WTC11 (cell line): ENCODE measurements at places on chromosomes 3 and 15.
A peak's percentile ranks its signal among the peaks of the same experiment; 100 is the strongest.

DNA sequence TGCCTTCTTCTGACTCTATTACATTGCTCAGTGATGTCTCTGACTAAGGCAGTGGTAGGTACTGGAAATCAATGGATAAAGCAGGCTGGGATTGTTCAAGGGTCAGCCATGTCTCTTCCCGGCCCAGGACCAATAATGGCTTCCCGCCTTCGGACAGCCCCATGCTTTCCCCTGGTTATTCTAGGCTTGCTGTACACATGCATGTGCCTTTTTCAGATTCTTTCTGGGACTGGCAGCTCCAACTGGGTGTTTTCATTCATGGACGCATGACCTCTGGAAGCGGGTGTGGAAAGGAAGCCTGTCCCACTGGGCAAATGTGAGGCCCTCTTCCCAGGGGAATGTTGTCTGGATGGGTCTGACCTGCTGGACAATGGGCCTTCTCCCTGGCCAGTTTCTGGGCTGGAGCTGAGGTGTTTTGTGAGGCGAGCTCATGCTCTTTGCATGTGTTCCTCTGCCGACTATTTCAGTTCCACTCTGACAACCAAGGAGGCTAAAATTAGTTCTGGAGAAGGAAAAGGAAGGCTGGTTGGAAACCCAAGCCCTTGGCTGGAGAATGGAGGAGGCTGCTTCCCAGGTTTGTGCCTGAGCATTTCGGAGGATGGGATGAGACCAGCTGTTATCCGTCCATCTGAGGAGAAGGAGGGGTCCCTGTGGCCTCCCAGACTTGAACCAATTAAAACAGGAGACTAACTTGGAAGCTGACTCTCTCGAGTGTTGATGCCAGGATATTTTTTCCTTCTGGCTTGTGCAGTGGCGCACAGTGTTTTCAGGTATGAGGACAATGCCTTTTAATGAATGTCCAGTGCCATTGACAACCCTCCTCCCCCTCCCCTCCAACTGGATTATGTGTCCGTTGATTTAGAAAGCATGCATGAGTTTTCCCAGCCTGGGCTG, 6.9 kb downstream of the ACVR2B start:
- H3K27me3 ChIP-seq = no peaks in the 10 kb centered on the region
- no peak for DNase-seq
- H3K36me3 ChIP-seq = peaks cover 3% of the 10 kb centered on the region
- peaks cover 44% of the 10 kb centered on the region for H3K4me1 ChIP-seq

GRCh38 chr3:59304296-59304695, 254.5 kb upstream of the CFAP20DC start:
- H3K4me1 ChIP-seq = no peaks in the 10 kb centered on the region
- no peaks in the 10 kb centered on the region for H3K36me3 ChIP-seq
- H3K4me3 ChIP-seq = no peak overlapping the region
- DNase-seq = no peak

DNA sequence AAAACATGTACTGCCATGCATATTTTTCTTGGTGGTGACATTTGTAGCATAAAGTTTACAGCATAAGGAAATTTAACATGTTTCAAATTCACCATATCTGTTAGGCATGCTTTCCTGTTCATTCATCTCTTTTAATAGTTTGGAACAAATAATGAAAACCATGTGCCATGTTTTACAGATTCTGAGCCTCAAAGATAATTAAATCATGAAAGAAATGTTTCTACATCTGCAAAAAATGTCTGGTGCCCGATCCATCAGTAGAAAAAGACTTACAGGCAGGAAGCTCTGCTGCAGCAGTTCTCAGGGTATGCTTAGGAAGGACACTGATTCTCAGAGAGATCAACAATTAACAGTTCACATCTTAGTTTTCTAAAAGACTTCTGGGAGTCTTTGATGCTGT, 316.2 kb downstream of the IL5RA start:
- peaks cover 62% of the 10 kb centered on the region for H3K36me3 ChIP-seq
- H3K27ac ChIP-seq = no peak overlapping the region

DNA sequence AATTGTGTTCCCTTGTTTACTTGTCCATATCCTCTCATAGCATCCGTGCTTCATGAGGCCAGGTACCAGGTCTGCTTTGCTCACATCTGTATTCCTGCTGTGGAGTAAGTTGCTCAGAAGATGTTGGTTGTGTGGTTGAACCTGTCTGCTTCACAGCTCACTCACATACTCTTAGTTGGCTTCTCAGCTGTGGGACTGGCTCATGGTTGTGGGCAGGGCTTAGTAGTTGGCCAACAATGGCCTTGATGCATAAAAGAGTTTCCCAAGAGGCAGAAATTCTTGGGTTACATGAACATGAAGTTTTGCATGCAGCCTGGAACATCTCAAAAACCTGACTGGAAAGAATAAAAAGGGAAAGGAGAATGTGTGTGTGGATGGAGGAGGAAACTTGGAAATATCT, 17.0 kb downstream of the CELF6 start:
- no peaks in the 10 kb centered on the region for H3K4me1 ChIP-seq
- H3K36me3 ChIP-seq = no peaks in the 10 kb centered on the region
- peaks cover 33% of the 10 kb centered on the region for H3K27me3 ChIP-seq
- no peak overlapping the region for H3K4me3 ChIP-seq
- no peak for DNase-seq

- peaks cover 6% of the 10 kb centered on the region; the same call in 1 of the 2 replicates for H3K36me3 ChIP-seq
- H3K27ac ChIP-seq = no peak overlapping the region
- no peak overlapping the region for H3K4me3 ChIP-seq
- no peak for DNase-seq
- no peaks in the 10 kb centered on the region for H3K4me1 ChIP-seq
- no peaks in the 10 kb centered on the region; the same call in 1 of the 2 replicates for H3K27me3 ChIP-seq
Measured at GRCh38 chr15:81282911-81283310, 41.0 kb downstream of the STARD5 start.

DNA sequence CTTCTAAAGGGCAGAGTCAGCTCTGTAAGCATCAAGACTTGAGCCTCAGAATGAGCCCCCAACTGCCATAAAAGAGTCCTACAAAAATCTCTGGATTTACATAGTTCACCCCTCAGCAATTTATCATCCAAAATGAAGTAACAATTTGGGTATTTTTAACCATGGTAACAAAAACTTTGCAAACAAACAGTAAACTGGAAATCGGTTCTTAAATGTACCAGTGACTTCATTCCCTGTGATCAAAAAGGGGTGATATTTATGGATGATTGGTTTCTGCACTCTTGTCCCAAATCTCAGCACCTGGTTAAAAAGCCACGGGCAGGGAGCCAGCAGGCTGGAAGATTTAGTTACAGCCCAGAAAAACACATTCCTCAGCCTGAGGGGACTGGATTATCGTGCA, 73.6 kb downstream of the TFG start:
- no peak overlapping the region for H3K27ac ChIP-seq
- H3K36me3 ChIP-seq = peaks cover 5% of the 10 kb centered on the region; the same call in 1 of the 2 replicates
- peaks cover 4% of the 10 kb centered on the region; the same call in 1 of the 2 replicates for H3K4me1 ChIP-seq
- no peaks in the 10 kb centered on the region; the same call in 1 of the 2 replicates for H3K27me3 ChIP-seq

GRCh38 chr3:73324203-73325155, 263.0 kb downstream of the EBLN2 start:
- no peak for DNase-seq
- H3K36me3 ChIP-seq = peaks cover 3% of the 10 kb centered on the region; the same call in 1 of the 2 replicates
- H3K27me3 ChIP-seq = no peaks in the 10 kb centered on the region; the same call in none of the 2 replicates

DNA sequence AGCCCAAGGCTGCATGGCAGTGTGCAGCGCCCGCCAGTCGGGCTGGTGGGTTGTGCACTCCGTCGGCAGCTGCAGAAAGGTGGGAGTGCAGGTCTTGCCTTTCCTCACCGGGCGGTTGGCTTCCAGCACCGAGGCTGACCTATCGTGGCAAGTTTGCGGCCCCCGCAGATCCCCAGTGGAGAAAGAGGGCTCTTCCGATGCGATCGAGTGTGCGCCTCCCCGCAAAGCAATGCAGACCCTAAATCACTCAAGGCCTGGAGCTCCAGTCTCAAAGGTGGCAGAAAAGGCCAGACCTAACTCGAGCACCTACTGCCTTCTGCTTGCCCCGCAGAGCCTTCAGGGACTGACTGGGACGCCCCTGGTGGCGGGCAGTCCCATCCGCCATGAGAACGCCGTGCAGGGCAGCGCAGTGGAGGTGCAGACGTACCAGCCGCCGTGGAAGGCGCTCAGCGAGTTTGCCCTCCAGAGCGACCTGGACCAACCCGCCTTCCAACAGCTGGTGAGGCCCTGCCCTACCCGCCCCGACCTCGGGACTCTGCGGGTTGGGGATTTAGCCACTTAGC, 4.3 kb downstream of the ISL2 start:
- peaks cover 51% of the 10 kb centered on the region for H3K4me1 ChIP-seq
- no peaks in the 10 kb centered on the region for H3K36me3 ChIP-seq
- DNase-seq = no peak

DNA sequence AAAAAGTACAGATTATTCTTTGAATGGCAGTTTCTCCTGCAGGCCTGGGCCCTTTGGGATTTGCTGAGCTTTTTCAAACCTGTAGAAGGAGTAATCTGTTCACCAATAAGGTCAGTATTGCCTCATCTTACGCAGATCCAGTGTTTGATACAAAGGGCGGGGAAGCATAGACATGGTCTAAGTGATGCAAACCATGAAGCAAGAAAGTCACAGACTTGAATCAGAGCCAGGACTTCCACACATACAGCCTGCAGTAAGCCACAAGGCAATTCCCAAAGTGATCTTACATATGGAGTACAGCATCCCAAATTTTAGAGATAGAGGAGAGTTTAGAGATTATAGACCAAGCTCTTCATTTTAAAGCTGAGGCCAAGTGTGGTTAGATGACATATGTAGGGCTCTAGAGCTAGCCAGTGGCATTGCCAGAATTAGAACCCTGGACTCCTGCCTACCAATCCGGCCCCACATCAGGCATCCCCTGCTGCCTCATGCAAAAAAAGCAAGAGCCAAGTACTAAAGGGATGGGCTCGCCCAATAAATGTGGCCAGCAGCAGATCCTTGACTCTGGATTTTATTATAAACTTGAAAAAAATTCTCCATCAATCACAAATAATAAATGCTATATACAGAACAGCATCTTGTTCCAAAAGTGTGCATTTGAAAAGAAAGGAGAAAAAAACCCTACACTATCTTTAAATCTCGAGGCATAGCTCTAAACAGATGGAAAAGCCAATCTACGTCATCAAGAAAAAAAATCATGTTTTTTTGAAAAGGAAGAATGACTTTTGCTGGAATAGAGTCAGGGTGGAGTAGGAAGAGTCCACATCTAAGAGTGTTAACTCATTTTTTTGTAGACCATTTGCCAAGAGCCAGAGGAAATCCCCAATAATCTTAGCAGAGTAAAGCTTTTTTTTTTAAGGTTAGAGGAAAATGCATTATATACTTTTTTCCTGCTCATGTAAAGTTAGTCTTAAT, 24.0 kb downstream of the ABI3BP start:
- H3K27ac ChIP-seq = no peak overlapping the region
- no peaks in the 10 kb centered on the region for H3K4me1 ChIP-seq
- H3K36me3 ChIP-seq = no peaks in the 10 kb centered on the region
- no peak overlapping the region for H3K4me3 ChIP-seq
- DNase-seq = no peak

GRCh38 chr15:68764090-68764489, 56.6 kb downstream of the ANP32A start:
- H3K4me3 ChIP-seq = no peak overlapping the region
- H3K36me3 ChIP-seq = no peaks in the 10 kb centered on the region
- H3K27me3 ChIP-seq = no peaks in the 10 kb centered on the region; the same call in 1 of the 2 replicates
- DNase-seq = no peak
- H3K4me1 ChIP-seq = no peaks in the 10 kb centered on the region
- no peak overlapping the region for H3K27ac ChIP-seq

GRCh38 chr15:27218426-27218825, 247.4 kb downstream of the GABRG3 start:
- no peak overlapping the region for H3K4me3 ChIP-seq
- no peaks in the 10 kb centered on the region for H3K36me3 ChIP-seq

GRCh38 chr15:37100109-37100965, at the start of gene MEIS2:
Gene MEIS2 (minus strand): TSS chr15:37100549. CDS start chr15:37099466, 1,083 bp downstream.
- no peaks in the 10 kb centered on the region for H3K36me3 ChIP-seq
- peaks cover 68% of the 10 kb centered on the region for H3K4me1 ChIP-seq
- peaks cover 86% of the 10 kb centered on the region for H3K27me3 ChIP-seq
- peak within 1 kb of the TSS; percentile 86 for H3K4me3 ChIP-seq
- H3K27ac ChIP-seq = peak within 1 kb of the TSS; percentile 50

DNA sequence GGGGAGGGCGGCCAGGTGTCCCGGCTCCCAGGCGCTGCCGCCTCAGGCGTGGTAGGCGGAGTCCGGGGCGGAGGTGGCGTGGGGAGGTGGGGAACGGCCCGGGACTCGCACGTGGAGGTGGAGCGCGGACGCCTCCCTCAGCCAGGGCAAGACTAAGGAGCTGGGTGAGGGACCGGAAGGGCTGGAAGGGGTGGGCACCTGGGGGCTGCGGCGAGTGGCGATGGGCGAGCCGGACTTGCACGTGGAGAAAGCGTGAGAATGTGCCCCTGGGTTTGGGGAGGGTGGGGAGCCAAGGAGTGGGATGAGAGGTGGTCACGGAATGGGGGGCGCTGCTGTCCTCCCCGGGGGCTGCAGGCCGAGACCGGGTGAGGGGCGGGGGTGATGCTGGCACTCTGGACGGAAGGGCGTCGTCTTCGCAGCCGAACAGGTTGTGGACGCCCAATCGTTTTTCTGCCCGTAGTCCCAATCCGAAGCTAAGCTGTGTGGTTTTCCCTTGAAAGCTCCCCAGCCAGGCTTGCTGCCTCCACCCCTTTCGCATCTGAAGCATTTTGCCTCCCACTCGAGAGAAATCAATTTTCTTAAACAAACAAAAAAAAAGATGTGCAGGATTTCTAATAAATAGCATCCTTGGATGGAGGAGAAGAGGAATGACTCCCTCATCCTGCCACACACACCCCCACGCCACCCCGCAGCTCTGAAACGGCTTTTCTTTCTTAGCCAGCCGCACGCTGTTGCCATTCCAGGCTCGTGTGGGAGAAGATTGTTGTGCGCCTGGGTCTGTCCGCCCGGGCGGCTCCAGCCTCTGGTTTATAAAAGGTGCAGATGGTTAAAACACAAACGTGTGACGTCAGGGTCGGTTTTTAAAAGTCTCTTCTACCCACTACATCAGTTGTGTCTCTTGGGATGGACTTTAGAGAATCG, 62.5 kb upstream of the ANKRD28 start:
- peak overlapping the region; percentile 80 for H3K27ac ChIP-seq
- DNase-seq = peak; percentile 68
- peaks cover 38% of the 10 kb centered on the region for H3K4me1 ChIP-seq
- H3K27me3 ChIP-seq = no peaks in the 10 kb centered on the region; the same call in 1 of the 2 replicates
- peak overlapping the region; percentile 80 for H3K4me3 ChIP-seq

- H3K4me1 ChIP-seq = no peaks in the 10 kb centered on the region
- no peak overlapping the region for H3K27ac ChIP-seq
- H3K36me3 ChIP-seq = no peaks in the 10 kb centered on the region
- no peak overlapping the region for H3K4me3 ChIP-seq
Measured at GRCh38 chr3:53833700-53834099, 12.5 kb downstream of the CHDH start.

GRCh38 chr15:31125061-31125460, 23.5 kb upstream of the TRPM1 start:
- H3K36me3 ChIP-seq = peaks cover 14% of the 10 kb centered on the region
- H3K27ac ChIP-seq = no peak overlapping the region
- no peak overlapping the region for H3K4me3 ChIP-seq
- no peaks in the 10 kb centered on the region for H3K27me3 ChIP-seq

GRCh38 chr15:90646662-90647305, 70.4 kb upstream of the BLM start:
- peaks cover 6% of the 10 kb centered on the region; the same call in 1 of the 2 replicates for H3K36me3 ChIP-seq
- DNase-seq = no peak
- no peaks in the 10 kb centered on the region for H3K27me3 ChIP-seq
- peaks cover 21% of the 10 kb centered on the region for H3K4me1 ChIP-seq
- H3K27ac ChIP-seq = no peak overlapping the region
- H3K4me3 ChIP-seq = no peak overlapping the region
